Neuronal stem cell (in vitro differentiated cells): ENCODE measurements at places on chromosomes 3 and 15.

DNA sequence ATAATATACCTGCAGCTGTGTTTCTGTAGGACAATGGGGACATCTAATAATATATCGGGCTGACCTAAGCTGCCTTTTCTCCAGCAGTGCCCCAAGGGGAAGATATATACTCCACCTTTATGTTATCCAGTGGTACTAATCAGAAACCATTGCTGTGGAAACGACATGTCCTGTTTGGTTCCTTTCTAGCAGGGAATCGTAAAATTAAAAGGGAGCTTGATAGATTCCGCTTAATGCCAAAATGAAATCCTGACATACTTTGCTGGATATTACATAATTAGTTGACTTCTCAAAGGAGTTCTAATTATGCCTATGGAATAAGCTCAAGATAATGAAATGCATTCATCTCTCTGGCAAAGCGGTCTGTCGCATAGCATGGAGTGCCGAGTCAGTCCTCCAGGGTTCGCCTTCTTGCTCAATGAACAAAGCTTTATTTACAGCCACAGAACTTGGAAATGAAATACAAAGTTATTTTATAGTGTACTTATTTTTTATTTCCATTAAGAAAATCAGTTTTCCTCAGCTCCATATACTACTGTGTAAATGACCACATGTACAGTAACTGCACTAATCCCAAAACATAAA lies 262.8 kb downstream of the LRTM1 start:
- no peak for DNase-seq

DNA sequence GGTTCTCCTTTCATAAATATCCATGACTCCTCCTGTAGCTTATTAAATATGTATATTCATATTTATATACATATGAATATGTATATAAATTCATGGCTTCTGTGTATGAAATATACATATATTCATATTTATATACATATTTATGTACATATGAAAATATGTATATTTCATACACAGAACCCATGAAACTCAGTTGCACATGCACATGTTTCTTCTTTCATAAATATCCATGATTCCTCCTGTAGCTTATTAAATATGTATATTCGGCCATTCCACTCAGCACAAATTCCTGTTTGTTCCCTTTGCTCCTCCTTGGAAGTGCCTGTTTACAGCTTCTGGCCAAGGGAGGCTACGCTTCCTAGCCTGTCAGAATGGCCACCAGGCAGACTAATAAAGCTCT lies 221.6 kb downstream of the IL5RA start:
- no peak for DNase-seq

GRCh38 chr3:105653166-105653565 lies 215.6 kb downstream of the CBLB start:
- no peak for DNase-seq

- DNase-seq: no peak
These were observed 50.3 kb upstream of the ACTL6A start for GRCh38 chr3:179512378-179512777.

DNA sequence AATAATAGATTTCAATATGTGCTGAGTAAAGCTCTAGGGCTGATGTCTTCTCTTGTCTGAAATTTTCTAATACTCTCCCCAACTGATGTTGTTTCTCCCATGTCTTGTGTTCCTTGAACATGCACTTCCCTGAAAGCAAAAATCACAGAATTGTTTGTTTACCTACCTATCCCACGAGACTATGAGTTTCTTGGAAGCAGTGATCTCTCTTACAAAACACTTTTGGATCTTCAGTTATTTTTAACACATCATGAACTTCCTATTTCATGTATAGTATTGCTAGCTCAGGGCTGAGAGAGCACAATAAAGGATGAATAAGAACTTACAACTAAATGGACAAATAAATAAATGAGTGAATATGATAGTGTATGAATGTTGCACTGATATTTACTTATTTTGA lies 365.0 kb downstream of the ROBO2 start:
- no peak for DNase-seq
